NCI-H1436 treated with DMSO at 0.1 percent for 48 hours (cell line): ENCODE measurements at places on chromosomes 16 and 17.

DNA sequence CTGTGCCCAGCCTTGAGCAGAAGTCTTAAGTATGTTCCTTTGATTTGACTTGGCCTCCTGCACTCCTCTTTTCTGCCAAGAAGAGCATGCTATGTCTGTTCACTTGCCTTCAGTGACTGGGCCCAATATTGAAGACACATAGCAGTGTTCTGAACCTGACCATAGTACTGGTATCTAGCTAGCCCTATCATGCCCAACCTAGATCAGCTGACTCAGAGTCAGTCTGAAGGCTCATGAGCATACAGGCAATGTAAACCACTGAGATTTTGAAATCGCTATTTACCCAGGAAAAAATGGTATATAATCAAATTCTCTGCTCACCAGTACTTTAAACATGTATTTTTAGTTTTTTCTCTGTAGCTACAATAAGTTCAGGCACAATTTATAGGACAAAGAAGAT is 129.4 kb downstream of the TANC2 start:
- DNase-seq: no peak

DNA sequence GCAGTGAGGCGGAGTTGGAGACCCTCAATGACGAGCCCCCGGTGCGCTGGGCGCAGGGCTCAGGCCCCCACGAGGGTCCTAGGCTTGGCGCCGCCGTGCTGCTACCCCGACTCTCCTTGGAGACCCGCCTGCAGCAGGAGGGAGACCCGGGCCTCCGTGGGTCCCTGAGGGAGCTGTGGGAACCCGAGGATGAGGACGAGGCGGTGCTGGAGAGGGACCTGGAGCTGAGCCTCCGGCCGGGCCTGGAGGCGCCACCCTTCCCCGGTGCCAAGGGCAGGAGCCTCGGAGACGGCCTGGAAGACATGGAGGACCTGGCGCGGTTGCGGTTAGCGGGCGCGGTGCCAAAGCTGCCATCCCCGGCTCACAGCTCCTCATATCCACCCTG is 2.3 kb downstream of the MYO15B start:
- no peak for DNase-seq

DNA sequence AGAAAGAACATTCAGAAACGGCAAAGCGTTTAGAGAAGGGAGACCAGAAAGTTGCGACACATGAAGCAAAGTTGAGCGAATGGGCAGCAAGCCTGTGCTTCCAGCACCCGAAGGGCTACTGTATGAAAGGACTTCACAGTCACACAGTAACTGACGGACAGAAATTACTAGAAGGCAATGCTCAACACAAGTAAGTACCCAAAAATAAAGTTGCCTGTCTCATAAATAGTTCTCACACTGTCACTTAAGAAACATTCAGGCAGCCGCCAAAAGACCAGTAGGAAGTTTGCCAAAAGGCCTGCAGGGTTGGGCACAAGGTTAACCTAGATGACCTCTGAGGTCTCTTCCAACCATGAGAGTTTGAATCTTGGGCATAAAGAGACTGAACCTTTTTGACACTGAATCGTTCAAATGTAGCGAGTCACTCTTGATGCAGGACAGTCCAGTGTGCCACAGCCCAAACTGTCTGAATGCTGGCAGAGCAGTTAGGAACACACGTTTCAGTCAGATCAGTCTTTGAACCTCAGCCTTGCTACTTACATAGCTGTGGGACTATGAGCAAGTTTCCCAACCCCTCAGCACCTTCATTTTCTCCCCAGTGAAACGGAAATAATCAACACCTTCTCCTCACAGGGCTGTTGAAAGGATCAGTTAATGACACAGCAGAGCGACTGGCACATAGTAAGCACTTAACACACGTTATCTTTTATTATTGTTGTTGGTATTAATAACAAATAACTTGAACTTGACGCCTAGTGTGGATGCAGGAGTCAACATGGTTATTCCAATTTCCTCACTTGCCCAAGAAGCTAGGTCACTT is 10.4 kb downstream of the NCBP3 start:
- DNase-seq: no peak

DNA sequence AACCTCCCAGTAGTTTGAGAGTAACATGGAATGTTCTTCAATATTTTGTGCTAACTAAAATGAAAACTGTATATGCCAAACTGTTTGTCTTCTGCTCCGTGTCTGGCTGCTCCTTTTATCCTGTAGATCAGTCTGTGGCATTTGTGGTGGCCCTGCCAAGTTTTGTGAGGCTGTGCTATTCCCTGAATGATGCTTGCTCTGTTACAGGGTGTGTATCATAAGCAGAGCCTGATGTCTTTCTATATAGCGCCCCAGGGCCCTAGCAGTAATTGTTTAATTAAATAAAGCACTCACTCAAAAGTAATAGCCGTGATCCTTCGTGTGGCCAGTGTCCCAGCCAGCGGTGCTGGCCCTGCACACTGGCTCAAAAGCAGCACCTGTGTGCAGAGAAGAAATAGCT is 27.8 kb upstream of the NAT9 start:
- DNase-seq: no peak

- no peak for DNase-seq
Observed at GRCh38 chr17:77783991-77784820, 174.3 kb upstream of the TNRC6C start.

GRCh38 chr16:56909527-56909979 is 22.4 kb upstream of the HERPUD1 start:
- no peak for DNase-seq

GRCh38 chr16:88416686-88417085 is 33.9 kb downstream of the ZNF469 start:
- no peak for DNase-seq

DNA sequence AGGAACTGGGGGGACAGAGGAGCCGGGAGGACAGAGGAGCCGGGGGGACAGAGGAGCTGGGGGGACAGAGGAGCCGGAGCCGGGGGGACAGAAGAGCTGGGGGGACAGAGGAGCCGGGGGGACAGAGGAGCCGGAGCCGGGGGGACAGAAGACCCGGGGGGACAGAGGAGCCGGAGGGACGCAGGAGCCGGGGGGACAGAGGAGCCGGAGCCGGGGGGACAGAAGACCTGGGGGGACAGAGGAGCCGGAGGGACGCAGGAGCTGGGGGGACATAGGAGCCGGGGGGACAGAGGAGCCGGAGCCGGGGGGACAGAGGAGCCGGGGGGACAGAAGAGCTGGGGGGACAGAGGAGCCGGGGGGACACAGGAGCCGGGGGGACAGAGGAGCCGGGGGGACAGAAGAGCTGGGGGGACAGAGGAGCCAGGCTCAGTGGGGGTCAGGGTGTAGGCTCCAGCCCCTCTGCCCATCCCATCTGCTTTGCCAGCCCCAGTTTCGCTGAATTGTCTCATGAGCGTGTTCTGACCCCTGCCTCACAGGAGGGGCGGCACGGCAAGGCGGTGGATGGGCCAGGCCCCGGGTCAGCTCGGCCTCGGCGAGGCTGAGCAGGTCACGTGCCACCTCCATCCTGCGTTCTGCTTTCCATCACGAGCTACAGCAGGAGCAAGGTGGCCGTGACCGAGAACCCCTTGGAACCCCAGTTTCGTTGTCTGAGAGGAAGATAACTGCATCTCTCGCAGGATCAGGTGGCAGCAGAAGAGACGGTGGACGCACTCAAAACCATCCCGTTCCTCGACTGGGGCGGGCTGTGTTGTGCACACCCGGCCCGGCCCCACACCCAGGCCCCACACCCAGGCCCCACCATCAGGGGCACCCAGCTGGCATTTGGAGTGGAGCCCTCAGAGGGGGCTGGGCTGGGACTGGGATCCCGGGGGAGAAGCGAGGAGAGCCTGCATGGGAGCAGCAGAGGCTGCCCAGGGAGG is 26.1 kb upstream of the CBFA2T3 start:
- DNase-seq: no peak

DNA sequence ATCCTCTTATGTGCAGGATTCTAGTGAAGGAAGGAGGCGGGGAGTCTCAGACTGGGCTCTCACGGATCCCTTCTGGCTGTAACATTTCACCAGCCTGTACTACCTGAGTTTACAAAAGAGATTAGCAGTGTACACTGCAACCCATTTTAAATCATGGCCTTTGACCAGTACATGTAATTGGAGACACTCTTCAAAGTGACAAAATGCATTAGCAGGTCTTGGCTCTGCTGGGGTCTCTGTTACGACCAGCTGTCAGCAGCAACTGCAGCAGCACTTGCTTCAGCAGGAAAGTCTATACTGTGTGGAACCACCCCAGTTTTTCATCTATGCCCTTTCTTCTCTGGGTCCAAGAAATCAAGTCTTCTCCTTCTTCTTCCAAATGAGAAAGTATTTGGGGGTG is 322.8 kb upstream of the ASIC2 start:
- no peak for DNase-seq

- no peak for DNase-seq
Observed at GRCh38 chr17:80195671-80196529, 24.2 kb downstream of the SGSH start.

DNA sequence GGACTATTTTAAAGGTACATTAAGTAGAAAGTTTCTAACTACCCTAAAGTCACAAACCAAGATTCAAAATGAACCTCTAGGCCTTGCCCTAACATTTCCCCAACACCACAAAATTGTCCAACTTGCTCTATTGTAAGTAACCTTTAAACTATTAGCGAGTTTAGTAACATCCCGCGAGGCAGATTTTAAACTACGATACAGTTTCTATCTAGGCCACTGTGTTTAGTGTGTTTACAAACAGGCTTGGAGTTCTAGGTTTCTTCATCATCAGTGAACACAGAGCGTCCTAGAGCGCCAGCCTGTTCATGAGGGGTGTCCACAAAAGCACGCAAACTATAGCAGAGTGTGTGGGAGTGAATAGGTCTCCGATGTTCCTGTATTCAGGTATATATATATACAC is 51.8 kb downstream of the EMP2 start:
- DNase-seq: no peak

DNA sequence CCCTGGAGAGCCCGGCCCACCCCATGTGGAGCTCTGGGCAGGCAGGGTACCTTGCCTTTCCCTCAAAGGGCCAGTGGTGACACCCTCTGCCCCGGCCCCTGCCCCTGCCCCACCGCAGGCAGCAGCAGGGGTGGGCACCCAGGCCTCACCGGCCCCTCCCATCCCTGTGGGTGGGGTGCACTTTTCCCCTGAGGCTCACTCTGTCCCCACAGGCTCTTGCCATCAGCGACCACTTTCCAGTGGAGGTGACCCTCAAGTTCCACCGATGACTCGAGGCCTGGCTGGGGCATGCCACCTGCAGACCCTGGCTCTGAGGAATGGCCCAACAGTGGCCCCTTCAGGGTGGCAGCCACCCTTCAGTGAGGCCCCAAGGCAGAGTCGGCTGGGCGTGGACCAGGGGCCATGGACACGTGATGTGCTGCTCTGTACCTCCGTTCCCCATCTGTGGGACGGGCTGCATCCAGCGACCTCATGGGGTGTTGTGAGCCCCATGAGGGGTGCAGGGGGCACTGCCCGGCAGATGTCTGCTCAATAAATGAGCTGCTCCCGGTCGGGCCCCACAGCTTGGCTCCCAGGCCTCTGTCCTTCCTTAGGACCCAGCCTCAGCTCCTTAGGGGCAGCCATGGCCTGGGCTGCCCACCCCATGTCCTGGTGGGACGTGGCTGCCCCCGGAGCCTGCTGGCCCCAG is 2.0 kb downstream of the DNASE1L2 start:
- no peak for DNase-seq

- no peak for DNase-seq
Observed at GRCh38 chr17:44093231-44093900, 22.8 kb downstream of the G6PC3 start.

DNA sequence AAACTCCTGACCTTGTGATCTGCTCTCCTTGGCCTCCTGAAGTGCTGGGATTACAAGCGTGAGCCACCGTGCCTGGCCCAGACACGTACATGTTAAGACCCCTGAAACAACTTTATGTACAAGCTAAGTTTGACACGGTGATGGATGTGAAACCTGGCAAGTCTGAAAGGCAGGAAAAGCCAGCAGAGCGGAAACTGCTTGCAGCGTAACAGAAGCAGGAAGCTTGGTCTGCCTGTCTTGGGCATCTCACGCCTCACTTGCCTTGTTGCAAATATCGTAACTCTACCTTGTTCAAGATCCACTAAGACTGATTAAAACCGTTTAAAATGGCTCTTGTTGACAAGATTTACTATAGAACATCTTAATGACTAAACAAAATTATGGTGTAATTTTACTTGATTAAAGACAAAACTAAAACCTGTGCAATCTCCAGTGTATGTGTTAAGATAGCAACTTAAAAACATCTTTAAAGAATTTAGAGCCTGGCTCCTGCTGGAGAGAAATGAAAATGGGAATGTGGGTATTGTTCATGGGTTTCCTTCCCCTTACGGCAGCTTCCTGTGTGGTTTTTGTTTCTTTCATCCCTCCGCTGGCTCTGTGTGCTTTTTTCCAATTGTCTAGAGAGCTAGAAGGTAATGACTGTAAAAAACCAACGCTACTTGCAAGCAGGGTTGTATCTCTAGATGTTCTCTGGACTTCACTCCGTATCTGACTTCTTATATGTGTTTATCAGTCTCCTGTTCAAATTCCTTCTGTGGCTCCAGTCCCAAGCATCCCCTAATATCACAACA is 477.6 kb downstream of the XYLT1 start:
- no peak for DNase-seq

- DNase-seq: no peak
Observed at GRCh38 chr16:35391328-35391727, 1931.9 kb downstream of the TP53TG3F start.
